Osteocyte (in vitro differentiated cells): ENCODE measurements at places on chromosomes 16 and 17. TPM values are rescaled to one million over a fixed set of nuclear protein-coding genes. Genes with fewer than 3 reads are reported as not detected.

DNA sequence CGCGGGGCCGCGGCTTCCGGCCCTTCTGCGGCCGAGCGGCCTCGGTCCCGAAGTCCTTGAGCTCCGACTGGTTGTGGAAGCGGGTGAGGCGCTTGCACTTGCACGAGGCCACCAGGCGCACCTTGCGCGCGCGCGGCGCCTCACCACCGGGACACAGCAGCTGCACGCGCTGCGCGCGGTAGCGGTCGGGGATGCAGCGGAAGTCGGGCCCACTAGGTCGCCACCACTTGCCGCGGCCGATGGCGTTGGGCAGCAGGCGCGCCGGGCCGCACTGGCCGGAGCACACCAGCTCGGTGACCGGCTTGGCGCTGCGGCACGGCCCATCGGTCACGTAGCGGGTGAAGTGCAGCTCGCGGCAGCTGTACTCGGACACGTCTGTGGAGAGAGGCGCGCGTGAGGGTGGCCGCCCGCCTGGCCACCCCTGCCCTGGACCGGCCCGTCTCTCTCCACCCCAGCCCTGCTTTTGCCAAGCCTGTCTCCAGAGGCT is 3.2 kb downstream of the SOST start:
- no peaks in the 10 kb centered on the region for H3K36me3 ChIP-seq
- peaks cover 16% of the 10 kb centered on the region for H3K27me3 ChIP-seq
- H3K27ac ChIP-seq = no peak overlapping the region
- peaks cover 5% of the 10 kb centered on the region for H3K4me1 ChIP-seq
- H3K4me3 ChIP-seq = no peak overlapping the region

DNA sequence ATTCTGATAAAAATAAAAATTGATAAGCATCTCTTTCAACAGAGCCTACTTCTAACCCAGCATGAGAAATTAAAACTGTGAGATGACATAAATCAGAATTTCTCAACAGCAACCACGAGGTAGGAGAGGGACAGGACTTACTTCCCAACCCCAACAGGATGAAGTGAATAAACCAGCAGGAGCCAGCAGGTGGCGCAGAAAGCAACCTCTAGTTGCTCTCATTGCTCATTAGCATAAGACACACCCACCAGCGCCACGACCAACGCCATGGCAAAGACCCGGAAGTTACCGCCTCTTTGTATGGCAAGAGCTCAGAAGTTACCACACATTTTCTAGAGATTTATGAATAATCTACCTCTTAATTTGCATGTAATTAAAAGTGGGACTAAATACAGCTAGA is 189.4 kb upstream of the CDH8 start:
- H3K4me1 ChIP-seq = no peaks in the 10 kb centered on the region
- no peak overlapping the region for H3K27ac ChIP-seq
- no peak for DNase-seq
- no peaks in the 10 kb centered on the region for H3K36me3 ChIP-seq

DNA sequence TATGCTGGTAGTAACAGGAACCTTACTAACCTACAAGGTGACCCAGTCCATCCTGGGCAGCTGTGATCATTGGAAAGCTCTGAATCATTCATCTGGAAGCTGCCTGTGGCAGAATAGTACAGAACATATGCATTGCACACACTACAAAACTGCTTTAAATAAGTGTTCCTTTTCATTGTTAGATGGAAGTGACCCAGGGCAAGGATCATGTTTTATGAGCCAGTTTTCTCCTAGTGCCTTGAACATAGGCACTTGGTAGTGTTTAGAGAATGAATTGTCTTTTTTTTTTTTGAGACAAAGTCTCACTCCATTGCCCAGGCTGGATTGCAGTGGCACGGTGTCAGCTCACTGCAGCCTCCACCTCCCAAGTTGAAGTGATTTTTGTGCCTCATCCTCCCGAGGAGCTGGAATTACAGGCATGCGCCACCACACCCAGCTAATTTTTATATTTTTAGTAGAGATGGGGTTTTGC is 55.4 kb downstream of the TENT4B start:
- H3K36me3 ChIP-seq = peaks cover 8% of the 10 kb centered on the region
- peak overlapping the region; percentile 74 for H3K27ac ChIP-seq
- DNase-seq = no peak
- H3K27me3 ChIP-seq = no peaks in the 10 kb centered on the region
- peaks cover 69% of the 10 kb centered on the region for H3K4me1 ChIP-seq

GRCh38 chr16:88613911-88614817 is 24.2 kb upstream of the IL17C start:
- no peak overlapping the region for H3K4me3 ChIP-seq
- peaks cover 15% of the 10 kb centered on the region for H3K36me3 ChIP-seq
- no peaks in the 10 kb centered on the region for H3K27me3 ChIP-seq
- H3K27ac ChIP-seq = no peak overlapping the region

- no peaks in the 10 kb centered on the region for H3K27me3 ChIP-seq
- H3K36me3 ChIP-seq = no peaks in the 10 kb centered on the region
- H3K27ac ChIP-seq = no peak overlapping the region
- DNase-seq = no peak
- H3K4me3 ChIP-seq = no peak overlapping the region
- H3K4me1 ChIP-seq = no peaks in the 10 kb centered on the region
These were observed 160.6 kb downstream of the PRKCB start for GRCh38 chr16:23996258-23996955.

DNA sequence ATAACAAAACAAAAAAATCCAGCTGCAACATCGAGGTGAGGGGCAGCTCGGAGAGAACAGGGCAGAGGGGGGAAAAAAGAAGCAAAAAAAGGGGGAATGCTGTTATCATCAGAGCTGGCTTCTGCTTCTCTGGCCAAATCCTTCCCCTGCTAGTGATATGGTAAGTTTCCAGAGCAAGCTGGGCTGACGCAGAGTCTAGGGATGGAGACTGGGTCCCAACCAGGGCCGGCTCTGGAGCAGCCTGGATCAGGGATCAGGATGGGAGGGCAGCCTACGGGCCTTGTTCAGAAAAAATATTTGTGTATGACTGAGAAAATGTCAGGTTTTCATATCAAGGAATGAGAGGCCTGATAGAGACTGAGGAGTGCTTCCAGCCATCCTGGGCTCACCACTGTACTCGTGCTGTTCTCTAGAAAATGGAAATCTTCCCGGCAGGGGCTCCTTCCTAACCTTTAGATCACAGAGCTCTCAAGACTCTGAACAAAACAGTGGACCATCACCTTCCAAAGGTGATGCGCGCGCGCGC is 726 bp upstream of the C1QTNF1 start:
- H3K4me3 ChIP-seq = peak overlapping the region; percentile 92
- DNase-seq = no peak
- peaks cover 67% of the 10 kb centered on the region for H3K4me1 ChIP-seq
- H3K36me3 ChIP-seq = peaks cover 9% of the 10 kb centered on the region
- peaks cover 2% of the 10 kb centered on the region for H3K27me3 ChIP-seq

DNA sequence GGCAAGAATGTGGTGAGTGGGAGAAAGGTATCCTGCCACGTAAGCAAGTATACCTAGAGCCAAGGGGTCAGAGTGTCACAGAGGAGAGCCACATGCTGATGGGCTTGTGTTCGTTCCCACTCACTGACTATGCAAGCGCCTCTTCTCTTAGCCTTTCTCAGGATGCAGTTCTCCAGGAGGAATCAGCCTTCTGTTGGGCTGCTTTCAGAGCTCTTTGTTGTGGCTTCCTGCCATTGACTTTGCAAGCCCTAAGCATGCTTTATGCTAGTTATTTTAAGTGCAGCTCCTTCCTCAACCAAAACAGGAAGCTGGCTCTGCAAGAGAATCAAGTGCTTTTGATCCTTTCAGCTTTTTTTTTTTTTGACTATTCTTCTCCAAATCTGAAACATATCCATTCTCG is 66.6 kb downstream of the SIAH1 start:
- H3K36me3 ChIP-seq = peaks cover 25% of the 10 kb centered on the region
- H3K4me3 ChIP-seq = no peak overlapping the region
- no peak overlapping the region for H3K27ac ChIP-seq

DNA sequence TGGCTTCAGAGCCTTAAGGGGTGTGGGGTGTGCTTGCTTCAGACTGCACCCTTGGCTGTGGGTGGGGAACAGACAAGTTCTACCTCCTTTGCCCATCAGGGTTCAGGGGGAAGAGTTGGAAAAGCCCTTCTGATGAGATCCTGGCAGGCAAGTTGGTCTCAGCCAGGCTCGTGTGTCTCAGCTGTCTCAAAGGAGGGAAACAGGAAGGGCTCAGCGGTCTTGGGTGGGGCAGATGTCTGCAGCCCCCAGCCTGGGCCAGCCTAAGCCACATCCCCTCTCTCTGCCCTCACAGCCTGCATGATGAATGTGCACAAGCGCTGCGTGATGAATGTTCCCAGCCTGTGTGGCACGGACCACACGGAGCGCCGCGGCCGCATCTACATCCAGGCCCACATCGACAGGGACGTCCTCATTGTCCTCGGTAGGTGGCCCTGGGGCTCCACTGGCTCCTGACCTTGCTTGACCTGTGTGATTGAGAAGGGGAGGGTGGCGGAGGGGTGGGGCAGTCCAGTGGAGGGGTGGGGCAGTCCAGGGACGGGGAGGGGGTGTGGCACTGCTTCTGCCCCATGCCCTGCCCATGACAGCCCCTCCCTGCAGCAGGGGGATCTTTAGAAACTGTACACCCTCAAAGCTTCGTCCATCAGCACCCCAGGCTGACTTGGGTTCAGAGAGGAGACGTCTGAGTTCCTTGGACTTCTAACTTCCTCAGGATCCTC is 199.5 kb downstream of the PRKCB start:
- H3K27me3 ChIP-seq = no peaks in the 10 kb centered on the region
- H3K36me3 ChIP-seq = no peaks in the 10 kb centered on the region
- DNase-seq = no peak
- H3K4me1 ChIP-seq = no peaks in the 10 kb centered on the region

GRCh38 chr17:10069301-10069700 is 129.1 kb downstream of the GAS7 start:
- H3K4me1 ChIP-seq = peaks cover 12% of the 10 kb centered on the region
- H3K27ac ChIP-seq = no peak overlapping the region
- no peak for DNase-seq
- peaks cover 7% of the 10 kb centered on the region for H3K27me3 ChIP-seq
- no peaks in the 10 kb centered on the region for H3K36me3 ChIP-seq

DNA sequence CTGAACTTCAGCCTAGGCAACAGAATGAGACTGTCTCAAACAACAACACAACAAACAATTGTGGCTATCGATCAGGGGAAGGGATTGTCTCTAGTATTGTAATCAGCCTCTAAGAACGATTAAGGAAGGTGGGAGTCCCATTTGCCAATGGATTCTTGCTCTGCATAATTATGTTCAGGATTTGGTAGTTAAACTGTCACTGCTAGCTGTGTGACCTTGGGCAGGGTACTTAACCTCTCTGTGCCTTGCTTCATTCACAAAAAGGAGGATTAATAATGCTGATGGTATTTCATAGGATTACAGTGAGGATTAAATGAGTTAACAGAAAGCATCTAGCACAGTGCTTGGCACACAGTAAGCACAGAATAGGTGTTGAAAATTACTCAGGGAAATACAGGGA is 6.7 kb upstream of the SSTR2 start:
- DNase-seq = no peak
- no peak overlapping the region for H3K27ac ChIP-seq
- H3K36me3 ChIP-seq = no peaks in the 10 kb centered on the region
- peaks cover 14% of the 10 kb centered on the region for H3K27me3 ChIP-seq
- H3K4me1 ChIP-seq = peaks cover 28% of the 10 kb centered on the region

GRCh38 chr17:5473906-5474305 is 5.1 kb upstream of the DHX33 start:
- H3K36me3 ChIP-seq = peaks cover 35% of the 10 kb centered on the region
- H3K27me3 ChIP-seq = no peaks in the 10 kb centered on the region
- H3K27ac ChIP-seq = no peak overlapping the region
- no peak overlapping the region for H3K4me3 ChIP-seq
- H3K4me1 ChIP-seq = no peaks in the 10 kb centered on the region

GRCh38 chr17:7323731-7324437 is 5.3 kb downstream of the NEURL4 start:
- H3K27me3 ChIP-seq = no peaks in the 10 kb centered on the region
- H3K27ac ChIP-seq = no peak overlapping the region
- H3K4me1 ChIP-seq = peaks cover 13% of the 10 kb centered on the region
- peaks cover 12% of the 10 kb centered on the region for H3K36me3 ChIP-seq
- H3K4me3 ChIP-seq = no peak overlapping the region
- DNase-seq = no peak

GRCh38 chr17:48528153-48528935 is 2.5 kb downstream of the HOXB1 start:
- DNase-seq = no peak
- H3K36me3 ChIP-seq = no peaks in the 10 kb centered on the region
- no peak overlapping the region for H3K27ac ChIP-seq
- no peaks in the 10 kb centered on the region for H3K4me1 ChIP-seq

- no peaks in the 10 kb centered on the region for H3K27me3 ChIP-seq
- H3K36me3 ChIP-seq = no peaks in the 10 kb centered on the region
- H3K27ac ChIP-seq = peak overlapping the region; percentile 65
- H3K4me3 ChIP-seq = peak overlapping the region; percentile 96
- peaks cover 29% of the 10 kb centered on the region for H3K4me1 ChIP-seq
These were observed 381 bp downstream of the CTNS start for GRCh38 chr17:3636908-3637373.

DNA sequence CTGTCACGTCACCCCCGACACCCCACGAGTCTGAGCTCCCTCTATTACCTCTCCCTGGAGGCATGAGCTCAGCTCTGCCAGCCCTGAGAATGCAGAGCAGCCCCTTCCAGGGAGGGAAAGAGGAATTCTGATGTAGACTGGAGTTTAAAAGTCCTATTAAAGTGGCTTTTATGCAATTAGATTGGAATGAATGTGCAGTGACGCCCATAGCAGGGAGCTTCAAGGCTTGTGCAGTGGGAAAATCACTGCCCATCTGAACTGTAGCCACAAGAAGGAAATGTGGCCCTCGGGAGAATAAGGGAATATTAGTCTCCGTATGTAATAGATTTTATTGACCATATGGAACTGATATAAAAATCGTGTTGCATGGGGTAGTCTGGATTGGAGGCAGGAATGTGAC is 66.9 kb downstream of the ZNF423 start:
- H3K27ac ChIP-seq = peak overlapping the region; percentile 83
- peaks cover 24% of the 10 kb centered on the region for H3K4me1 ChIP-seq
- no peak overlapping the region for H3K4me3 ChIP-seq
- H3K27me3 ChIP-seq = no peaks in the 10 kb centered on the region
- H3K36me3 ChIP-seq = no peaks in the 10 kb centered on the region

DNA sequence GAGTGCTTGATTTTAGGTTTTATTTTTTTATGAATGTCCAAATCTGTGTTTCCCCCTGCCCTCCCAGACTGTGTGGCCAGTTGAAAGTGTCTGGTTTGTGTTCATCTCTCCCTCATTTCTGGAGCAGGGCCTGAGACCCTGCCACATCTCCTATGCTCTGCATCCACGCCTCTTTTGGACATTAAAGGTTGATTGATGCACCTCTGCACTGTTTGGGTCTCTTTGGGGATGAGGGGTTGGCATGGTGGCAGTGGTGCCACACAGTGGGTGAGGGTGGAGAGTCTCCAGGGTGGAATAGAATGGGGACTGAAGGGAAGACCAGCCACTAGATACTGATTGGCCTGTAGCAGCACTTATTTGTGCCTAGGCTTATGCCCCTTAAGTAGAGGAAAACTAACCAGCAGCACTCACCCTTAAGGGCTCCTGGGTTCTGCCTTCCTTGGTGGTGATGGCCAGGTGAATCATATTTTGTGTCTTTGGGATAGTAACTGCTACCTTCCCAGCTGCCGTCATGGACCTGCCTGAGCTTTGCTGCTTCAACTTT is 7.9 kb downstream of the DYNLL2 start:
- H3K4me3 ChIP-seq = no peak overlapping the region
- no peaks in the 10 kb centered on the region for H3K4me1 ChIP-seq
- peak; percentile 53 for DNase-seq
- no peaks in the 10 kb centered on the region for H3K27me3 ChIP-seq
- H3K27ac ChIP-seq = no peak overlapping the region

Gene ODAD4
- total RNA-seq = 1.9 and 2.5 TPM in 2 replicates

Gene CDH11
- total RNA-seq = 560 and 587 TPM in 2 replicates

Gene TSPAN10
- total RNA-seq = 1.1 and 1.6 TPM in 2 replicates

Gene RASL10B
- total RNA-seq = 15.6 and 16.2 TPM in 2 replicates

Gene YWHAE
- 458 and 476 TPM in 2 replicates for total RNA-seq

Gene HSD3B7
- 7.5 and 7.6 TPM in 2 replicates for total RNA-seq

Gene KIF18B
- 5.6 and 6.9 TPM in 2 replicates for total RNA-seq
